ENCODE measurements at places on chromosomes 7 and 10.
A peak's percentile ranks its signal among the peaks of the same experiment; 100 is the strongest.

DNA sequence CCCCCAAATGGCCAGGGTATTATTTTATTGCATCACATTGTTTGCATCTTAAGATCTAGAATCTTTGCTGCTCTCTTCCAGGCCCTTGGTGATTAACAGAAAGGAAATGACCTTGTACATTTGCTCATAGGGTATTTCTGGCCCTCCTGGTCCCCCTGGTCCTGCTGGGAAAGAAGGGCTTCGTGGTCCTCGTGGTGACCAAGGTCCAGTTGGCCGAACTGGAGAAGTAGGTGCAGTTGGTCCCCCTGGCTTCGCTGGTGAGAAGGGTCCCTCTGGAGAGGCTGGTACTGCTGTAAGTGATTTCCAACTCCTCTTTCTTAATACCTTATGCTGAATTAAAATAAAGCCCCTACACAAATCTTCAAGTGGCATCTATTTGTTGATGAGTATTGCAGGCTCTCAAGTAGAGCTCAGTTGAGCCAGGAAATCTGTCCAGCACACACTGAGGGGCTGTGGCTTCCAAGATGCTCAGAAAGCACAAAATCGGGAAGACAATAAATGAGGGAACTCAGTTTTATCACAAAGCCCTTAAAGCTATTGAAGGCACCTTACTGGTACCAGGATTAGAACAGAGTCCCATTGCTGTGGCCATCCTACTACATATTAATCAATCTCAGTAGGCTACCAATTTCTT, 28.2 kb downstream of the COL1A2 start:
- no peak for DNase-seq

DNA sequence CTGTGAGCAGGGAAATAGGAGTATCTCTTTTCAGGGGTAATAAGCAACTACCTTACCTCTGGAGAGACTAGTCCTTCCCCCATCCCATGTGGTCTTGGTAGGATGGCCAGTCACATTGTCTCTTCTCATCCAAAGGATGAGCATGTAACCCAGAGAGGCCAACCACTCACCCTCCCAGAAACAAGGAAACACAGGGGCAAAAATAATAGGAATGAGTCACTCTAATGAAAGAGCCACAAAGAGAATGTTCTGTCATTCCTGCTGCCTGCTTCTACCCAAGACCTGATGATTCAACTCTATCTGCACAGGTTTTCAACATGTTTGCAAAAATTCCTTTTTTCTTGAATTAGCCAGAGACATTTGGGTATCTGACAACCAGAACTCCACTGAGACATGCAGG, 99.3 kb upstream of the NFE2L3 start:
- no peak for DNase-seq

DNA sequence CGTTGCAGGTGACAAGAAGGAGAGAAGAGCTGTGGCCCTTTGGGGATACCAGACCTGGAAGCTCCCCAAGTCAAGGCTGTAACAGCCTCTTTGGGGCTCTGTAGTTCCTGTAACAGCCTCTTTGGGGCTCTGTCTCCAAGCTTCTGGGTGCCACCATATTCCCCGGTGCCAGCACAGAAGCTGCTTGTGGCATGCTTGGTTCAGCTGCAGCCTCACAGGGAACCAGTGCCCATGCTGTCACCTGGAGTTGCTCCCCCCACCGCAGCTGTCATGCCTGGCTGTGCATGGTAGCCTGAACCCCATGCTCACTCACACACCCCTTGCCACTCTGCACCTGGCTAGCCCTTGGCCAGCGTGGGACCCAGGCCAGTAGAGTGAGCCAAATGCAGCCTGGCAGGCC, 109.1 kb downstream of the ELAPOR2 start:
- no peak for DNase-seq

DNA sequence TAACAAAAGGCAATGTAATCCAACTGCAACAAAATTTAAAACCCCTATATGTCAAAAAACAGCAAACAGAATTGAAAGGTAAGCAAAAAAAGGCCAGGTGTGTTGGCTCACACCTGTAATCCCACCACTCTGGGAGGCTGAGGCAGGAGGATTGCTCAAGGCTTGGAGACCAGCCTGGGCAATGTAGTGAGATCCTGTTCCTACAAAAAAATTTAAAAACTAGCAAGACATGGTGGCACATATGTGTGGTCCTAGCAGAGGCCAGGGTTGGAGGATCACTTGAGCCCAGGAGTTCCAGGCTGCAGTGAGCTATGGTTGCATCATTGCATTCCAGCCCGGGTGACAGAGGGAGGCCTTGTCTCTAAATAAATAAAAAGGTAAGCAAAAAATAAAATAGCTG, 212.1 kb upstream of the KLF14 start:
- peak; percentile 83 for DNase-seq

- no peak for DNase-seq
Measured at GRCh38 chr10:88960802-88961201, 8.2 kb upstream of the ACTA2 start.

DNA sequence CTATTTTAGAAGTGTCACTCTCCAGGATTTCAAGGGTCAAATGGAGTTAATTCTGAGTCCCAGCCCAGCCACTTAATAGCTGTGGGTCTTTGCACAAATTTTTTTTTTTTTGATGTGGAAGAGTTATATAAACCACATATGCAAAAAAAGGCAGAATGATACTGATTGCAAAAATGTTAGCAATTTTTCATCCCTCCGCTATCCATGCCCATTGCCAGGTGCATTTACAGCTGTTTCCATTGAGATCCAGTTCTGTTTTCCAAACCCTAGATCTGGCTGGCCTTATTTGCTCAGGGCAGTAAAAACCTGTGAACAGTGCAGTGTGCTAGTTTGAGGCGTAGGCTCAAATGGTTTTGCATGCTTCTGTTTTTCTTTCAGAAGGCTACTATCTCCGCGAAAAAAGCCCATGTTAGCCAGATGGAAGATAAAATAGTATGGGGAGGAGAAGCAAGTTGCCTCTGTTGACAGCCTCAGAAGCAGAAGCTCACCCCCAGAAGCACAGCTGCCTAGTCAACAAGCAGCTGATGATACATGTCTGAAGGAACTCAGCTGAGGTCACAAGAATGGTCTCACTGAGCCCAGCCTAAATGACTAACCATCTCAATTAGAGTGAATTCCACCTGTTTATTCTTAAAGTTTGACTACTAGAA, 997 bp upstream of the ZNF138 start:
- peak; percentile 77 for DNase-seq

- peak; percentile 22 for DNase-seq
Measured at GRCh38 chr7:106611911-106612310, 49.0 kb downstream of the CCDC71L start.

DNA sequence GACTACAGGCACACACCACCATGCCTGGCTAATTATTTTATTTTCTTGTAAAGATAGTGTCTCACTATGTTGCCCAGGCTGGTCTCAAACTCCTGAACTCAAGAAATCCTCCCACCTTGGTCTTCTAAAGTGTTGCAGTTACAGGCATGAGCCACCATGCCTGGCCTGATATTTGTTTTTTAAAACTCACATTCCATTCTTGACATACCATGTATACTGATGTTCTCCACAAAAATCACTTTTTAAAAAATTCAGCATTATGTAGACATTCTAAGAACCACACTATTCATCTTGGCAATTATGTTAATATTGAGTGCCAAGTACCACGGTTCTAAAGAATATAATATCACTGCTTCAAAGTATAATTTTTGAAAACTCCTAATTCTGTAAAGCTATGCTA, 43.5 kb downstream of the IDE start:
- no peak for DNase-seq

DNA sequence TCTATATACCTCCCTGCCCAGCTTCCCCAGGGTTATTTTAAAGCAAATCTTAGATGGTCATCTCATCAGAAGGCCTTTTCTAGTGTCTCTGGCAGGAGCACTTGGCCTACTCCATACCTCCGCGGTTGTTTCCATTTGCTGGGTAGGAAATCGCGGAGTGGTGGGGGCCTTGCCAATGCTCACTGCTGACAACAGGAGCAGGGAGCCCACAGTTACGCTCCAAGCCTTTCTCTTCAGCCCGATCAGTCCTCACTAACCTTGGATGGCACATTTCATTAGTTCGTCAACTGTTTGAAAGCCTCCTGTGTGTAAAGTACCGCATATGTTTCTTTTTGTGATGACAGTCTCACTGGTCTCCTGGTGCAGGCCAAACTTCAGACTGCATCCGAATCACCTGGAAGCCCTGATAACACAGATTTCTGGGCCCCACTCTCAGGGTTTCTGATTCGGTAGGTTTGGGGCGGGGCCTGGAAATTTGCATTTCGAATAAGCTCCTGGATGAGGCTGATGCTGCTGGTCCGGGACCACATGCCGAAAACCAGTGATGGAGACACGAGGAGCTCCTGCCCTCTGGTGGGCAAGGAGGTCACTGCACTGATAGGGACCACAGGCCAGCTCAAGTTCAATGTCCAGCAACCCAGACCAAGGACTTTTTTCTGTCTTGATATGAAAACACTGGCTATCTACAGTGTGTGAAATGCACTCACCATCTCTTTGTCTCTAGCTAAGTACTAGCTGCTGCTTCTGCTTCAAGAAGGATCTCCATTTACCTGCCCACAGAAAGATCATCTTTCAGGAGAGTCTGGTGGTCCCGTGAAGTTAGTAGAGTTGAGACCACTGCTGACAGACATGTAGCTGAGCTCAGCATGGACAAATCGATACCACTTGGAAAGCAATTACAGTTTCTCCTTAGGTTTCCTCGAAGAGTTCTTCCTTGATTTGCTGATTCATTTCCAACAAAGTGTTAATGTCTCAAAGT, 14.0 kb downstream of the LRGUK start:
- peak; percentile 77 for DNase-seq

DNA sequence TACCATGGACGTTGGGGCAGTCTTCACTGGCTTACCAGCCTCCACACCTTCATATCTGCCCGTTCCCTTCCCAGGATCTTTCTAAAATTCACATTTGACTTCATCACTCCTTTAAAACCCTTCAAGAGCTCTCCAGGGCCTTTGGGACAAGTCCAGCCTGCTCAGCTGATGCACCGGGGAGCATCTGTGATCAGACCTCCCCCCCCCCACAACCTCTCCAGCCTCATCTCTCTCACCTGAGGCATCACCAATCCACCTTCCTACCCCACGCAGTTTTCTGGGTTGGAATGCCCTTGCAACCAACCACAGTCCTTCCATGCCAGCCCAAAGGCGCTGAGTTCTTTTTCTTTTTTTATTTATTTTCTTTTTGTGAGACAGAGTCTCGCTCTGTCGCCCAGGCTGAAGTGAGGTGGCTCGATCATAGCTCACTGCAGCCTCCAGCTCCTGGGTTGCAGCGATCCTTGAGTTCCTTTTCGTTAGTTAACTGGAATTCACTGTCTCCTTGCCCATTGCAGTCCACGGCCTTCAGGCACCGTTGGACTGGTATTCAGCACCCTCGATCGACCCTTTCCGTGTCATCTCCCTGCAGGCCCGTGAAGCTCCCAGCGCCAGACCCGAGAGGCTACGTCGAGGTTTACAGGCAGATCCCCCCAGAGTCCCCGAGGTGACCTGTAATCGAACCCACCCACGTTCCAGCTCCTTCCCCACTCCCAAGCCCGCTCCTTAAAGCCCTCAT, 654 bp downstream of the ALKBH4 start:
- peak; percentile 47 for DNase-seq

DNA sequence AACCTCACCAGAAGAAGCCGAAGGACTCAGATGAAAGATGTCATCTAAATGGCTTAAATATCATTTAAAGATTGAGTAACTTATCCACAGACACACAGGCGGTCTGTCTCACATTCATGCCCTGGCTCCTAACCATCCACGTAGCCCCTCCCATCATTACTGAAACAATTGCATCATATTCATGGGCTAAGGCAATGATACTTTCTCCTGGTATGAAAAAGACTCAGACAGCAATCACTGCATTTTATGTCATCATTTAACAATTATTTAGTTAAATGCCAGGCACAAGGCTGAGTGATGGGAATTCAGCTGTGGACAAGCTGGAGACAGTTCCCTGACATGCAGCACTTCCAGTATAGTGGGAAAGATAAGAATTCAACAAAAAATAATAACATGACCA, 11.2 kb upstream of the TECTB start:
- peak; percentile 14 for DNase-seq

- DNase-seq, result no peak
Measured at GRCh38 chr10:93921338-93921737, 27.6 kb downstream of the SLC35G1 start.

GRCh38 chr7:130669085-130669700, 645 bp upstream of the COPG2 start:
- DNase-seq, result peak; percentile 11

GRCh38 chr10:30070001-30070685, 10.8 kb upstream of the JCAD start:
- DNase-seq, result no peak

DNA sequence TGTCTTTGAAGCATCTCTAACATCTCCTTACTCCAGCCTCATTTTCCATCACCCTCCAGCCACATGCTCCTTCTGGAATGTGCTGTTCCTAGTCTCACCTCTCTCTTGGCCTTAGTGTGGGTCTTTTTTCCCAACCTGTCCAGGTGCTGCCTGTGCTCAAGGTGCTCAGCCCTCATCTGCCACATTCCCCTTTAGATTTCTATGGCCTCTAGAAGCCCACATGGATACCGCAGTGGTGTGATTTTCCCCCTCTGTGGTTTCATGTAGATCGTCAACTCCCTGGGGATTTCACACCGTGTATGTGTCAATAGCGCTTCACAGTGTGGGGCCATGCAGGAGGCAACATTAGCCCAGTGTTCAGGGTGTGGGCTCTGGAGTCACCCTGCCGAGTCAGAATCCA, 32.5 kb downstream of the BMPER start:
- DNase-seq, result no peak

GRCh38 chr7:84144935-84145334, 49.7 kb downstream of the SEMA3A start:
- DNase-seq, result no peak

DNA sequence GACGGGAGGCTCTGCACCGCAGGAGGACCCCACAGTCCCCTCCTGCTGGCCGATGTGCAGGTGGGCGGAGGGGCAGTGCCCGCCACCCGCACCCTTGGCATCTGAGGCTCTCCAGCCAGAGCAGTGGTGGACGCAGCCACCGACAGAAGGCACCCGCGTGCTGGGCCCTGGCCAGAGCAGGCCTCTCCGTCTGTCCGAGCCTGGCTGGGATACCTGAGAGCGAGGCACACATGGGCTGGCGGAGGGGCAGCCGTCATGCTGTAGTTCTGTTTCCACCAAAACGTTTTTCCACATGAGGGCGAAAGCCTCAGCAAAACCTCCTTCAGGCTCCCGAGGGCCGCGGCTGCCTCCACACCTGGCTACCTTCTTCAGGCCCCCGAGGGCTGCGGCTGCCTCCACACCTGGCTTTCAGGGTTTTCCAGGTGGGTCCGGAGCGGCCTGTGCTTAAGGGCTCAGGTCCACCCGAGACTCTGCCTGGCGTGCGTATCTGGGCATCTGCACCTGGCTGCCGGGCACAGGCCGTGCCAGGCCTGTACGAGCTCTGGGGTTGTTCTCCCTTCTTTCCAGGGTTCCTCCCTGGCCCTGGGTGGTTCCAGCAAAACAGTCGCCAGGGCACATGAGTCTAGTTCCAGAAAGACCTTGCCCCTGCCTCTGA, 115.5 kb downstream of the INPP5A start:
- no peak for DNase-seq

- no peak for DNase-seq
Measured at GRCh38 chr10:60430017-60430416, 40.3 kb upstream of the ANK3 start.

- no peak for DNase-seq
Measured at GRCh38 chr7:139973101-139974050, 89.4 kb downstream of the PARP12 start.
